NCI-H1930 (cell line): ENCODE measurements at places on chromosomes 6 and 20.

GRCh38 chr20:36812594-36813463 is 39.3 kb upstream of the DSN1 start:
- DNase-seq: no peak

DNA sequence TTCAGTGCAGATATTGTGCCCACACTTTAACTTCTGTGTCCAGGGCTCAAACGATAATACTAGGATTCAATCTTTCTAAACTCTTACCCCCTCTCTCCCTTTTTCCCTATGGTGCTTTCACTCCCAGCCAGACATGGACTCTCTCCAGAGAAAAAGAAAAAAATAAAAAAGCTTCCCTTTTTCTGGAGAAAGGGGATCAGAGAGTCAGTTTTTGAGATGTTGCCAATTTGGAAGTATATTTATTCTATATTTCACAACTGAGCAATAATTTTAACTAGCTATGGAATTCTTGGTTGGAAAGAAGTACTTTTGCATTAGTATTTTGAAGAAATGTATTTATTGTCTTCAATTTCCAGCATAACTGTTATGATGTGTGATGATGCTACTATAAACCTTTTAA is 72.2 kb upstream of the ZFP64 start:
- DNase-seq: no peak

GRCh38 chr20:57403216-57403615 is 12.0 kb downstream of the RBM38 start:
- DNase-seq: no peak

GRCh38 chr20:43940518-43941225 is 26.0 kb downstream of the TOX2 start:
- no peak for DNase-seq

DNA sequence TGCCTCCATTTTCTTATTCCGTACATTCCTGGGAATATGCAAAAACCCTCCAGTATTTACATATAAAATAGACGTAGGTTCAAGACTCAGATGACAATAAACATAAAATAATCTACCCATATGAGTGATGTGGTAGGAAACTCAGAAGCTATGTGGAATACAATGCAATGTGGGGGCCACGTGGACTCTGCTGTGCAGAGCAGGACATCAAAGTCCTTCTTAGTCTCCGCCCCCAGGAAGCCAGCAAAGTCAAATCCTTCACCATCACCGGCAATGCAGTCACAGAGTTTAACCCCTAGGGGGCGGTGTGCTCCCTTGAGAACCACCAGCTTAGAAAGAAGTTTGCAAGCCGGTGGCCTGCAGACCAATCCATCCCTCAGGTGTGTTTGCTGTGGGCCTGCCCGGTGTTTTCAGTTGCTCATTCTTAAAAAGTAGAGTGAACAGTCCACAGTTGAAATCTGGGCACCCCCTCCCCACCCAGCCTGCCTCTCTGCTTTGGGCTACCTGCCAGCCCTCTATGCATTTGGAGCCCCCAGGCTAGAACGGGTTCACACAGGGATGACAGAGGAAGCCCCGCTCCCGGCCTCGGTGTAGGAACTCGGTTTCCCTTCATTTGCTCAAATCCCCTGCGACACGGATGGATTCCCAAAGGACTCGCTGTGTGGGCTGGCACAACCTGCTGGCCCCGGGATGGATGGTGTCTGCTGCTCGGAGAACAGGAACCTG is 59.9 kb downstream of the SULF2 start:
- DNase-seq: peak; percentile 70

DNA sequence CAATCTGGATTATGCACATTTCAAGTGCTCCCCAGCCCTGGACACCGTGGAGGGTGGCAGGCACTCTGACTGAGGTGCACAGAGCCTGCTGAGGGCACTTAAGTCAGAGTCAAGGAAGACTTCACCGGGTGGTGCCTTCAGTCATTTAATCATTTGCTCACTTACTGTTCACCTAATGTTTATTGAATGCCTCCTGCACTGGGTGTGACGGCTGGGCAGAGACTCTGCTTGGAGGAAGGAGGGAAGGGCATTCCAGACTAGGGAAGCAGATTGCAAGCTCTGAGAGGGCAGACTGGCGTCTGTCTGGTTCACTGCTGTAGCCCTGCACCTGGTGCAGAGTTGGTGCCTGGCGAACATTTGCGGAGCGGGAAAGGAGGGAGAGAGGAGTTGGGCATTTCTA is 54.2 kb upstream of the FAM83D start:
- DNase-seq: no peak

- no peak for DNase-seq
These were observed 13.1 kb downstream of the RAB23 start for GRCh38 chr6:57209030-57209429.

GRCh38 chr20:1824834-1825233 is 70.4 kb upstream of the SIRPA start:
- DNase-seq: no peak

DNA sequence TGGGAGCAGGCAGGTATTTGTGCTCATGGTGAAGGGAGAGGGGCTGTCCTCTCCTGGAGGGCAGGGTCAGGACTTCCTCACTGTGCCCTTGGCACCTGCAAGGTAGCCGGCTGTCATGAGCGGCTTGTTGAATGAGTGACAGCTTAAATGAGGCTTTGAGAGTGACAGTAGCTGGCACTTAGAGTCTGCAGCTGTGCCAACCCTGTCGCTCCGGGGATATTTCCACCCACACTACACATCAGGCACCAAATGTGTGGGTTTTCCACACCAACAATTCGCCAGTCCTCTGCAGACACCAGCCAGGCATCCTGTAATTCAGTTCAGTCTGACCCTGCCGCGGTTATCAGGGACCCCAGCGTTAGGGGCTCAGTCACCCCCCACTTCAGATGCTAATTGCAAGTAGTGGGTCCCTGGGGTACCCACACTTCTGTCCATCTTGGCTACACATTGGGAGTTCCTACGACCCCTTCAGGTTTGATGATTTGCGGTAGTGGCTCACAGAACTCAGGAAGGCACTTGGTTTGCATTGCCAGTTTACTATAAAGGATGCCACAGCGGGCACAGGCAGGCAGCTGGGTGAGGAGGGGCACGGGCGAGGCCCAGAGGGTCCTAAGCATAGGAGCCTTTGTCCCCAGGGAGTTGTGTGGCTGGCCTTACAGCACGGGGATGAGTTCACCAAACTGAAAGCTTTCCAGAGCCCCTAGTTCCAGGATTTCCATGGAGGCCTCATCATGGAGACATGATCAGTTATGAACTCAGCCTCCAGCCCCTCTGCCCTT is 9.1 kb downstream of the MTG2 start:
- DNase-seq: no peak

DNA sequence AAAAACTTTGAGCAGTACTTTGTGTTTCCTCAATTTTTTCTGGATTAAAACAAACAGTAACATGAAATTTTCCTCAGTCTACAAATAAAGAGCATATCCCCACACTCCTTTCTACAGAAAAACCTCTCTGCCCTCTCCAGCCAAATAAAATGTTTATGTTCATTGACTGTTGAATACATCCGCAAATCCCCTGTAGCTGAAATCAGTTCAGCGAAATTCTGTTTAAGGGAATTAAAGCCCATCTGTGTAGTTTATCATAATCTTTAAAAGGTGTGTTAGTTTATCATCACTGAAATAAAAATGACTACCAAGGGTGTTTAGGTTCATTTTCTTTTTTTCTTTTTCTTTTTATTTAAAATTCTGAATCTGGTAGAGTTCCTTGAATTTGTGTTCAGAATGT is 157.8 kb upstream of the RUNX2 start:
- DNase-seq: no peak

- no peak for DNase-seq
These were observed 41.2 kb upstream of the NHSL1 start for GRCh38 chr6:138540468-138540867.

GRCh38 chr20:19544684-19545083 is 213.4 kb upstream of the RIN2 start:
- no peak for DNase-seq

- DNase-seq: no peak
These were observed 11.4 kb upstream of the RAMACL start for GRCh38 chr6:166597711-166598440.

GRCh38 chr20:7858734-7859250 is 81.5 kb downstream of the HAO1 start:
- DNase-seq: no peak

DNA sequence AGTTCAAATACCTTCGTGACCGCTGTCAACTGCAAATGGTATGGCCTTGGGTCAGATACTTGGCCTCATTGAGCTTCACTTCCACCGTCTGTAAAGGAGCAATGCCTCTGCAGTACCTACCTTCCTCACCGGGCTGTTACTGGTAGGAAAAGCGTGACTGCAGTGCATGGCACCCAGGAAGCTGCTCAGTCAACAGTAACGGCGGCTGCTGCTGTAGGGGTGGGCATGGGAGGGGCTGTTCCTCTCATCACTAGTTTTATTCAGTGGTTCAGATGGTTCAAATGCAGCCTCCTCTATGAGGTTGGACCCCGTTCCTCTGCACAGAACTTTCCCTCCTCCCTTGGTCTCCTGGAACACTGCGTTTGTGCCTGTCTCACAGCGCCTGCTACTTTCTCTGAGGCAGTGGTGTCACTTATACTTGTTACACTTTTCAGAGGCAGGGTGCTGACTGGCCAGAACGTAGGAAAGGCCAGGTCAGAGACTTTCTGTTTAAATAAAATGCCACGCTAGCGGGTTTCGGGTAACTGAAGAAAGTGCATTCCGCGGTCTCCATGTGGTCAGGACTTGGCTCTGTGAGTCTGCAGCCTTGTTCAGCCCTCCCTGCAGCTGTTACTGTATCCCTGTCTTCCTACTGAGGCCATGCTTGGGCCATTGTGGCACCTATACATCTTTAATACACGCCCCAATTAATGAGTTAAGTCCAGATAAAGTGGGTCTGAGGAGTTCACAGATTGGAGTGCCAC is 279.6 kb downstream of the NRN1 start:
- DNase-seq: no peak

GRCh38 chr6:134352786-134353480 is 35.0 kb upstream of the SGK1 start:
- no peak for DNase-seq

GRCh38 chr6:137949686-137950390 is 82.8 kb downstream of the TNFAIP3 start:
- DNase-seq: no peak

- DNase-seq: no peak
These were observed 62.2 kb upstream of the BMP2 start for GRCh38 chr20:6705106-6705766.

DNA sequence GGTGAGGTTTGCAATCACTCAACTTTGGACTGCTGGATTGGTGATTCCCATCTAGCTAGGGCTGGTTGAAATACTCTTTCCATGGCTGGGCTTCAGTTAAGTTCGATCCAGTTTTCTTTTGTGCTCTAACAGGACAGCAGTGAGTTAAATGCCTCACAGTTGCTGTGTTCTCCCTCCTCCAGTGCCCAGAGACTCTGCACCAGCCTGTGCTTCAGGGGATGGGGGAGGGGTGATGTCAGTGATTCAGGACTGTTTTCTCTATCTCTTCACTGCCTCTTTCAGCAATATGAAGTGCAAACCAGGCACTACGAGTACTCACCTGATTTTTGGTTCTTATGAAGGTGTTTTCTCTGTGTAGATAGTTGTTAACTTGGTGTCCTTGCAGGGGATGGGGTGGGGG is 88.2 kb upstream of the FAM83B start:
- DNase-seq: no peak

DNA sequence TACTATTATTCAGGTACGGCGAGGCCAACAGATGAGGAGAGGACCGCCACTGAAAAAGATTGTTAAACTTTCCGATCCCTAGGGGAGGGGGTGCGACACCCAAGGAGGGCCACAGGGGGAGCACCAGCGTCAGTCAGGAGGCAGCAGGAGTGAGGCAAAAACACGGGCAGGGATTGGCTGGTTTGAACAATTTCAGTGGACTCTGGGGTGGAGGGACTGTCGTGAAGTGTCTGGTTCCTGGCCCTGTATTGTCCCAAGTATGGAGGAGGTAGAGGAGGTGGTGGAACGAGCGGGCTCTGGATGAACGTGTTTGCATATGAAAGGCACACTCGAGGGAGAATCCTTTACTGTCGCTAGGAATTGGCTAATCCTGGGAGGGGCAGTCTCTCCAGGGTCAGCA is 32.5 kb upstream of the MCUR1 start:
- DNase-seq: no peak

DNA sequence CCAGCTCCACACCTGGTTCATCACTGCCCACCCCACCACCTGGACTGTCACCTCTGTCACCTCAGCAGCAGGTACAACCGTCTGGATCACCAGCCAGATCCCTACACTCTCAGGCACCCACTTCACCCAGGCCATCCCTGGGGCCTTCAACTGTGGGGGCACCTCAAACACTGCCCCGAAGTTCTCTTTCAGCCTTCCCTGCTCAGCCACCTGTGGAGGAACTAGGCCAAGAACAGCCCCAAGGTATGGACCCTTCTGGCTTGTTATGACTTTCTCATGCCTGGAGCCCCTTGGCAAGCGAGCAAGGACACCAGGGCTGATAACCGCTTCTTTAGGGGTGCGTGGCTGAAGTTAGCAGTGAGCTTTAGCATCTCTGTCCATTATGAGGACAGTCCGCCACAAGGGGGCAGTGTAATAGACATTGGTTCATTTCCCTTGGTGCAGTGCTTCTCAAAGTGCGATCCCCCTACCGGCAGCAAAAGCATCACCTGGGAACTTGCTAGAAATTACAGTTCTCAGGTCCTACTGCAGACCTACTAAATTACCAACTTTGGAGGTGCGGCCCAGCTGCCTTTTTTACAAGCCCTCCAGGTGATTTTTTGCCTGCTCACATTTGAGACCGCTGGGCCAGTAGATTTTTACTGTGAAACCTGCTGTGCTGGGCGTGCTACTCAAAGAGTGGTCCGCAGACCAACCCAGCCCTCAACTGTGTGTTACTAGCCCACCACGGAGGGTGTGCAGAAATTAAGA is 32.5 kb downstream of the PNPLA1 start:
- peak; percentile 73 for DNase-seq

DNA sequence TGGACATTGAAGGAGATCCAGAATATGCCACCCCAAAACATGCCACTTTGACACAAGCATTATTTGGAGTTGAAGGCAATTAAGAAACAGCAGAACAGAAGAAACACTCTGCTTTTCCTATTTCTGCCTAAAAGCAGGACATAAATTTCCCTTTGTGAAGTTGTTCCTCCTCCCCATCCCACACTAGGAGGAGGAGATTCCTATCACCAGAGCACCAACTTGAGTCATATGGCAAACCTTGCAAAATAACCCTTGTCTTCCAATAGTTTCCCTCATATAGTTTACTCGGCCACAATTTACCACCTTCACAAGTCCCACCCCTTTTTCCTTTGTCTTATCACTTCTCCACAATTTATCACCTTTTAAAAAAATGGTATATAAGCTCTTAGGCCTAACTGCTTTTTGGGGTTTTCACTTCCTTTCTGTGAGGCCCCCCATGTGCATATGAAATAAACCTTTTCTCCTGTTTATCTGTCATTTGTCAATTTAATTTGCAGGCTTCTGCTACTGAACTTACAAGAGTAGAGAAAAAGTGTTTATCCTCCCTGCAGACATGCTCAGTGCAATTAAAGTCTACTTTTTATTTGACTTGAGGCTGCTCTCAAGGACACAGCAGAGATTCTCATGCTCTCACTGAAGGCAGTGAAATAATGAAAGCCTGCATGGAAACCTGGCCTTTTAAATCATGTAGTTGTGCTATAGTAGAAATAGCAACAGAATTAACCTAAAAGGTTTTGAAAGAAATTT is 2.8 kb upstream of the RAB23 start:
- no peak for DNase-seq
